ENCODE measurements at places on chromosomes 12 and 14.
A peak's percentile ranks its signal among the peaks of the same experiment; 100 is the strongest.

GRCh38 chr14:48936849-48937248 is 649.3 kb downstream of the RPS29 start:
- DNase-seq: no peak

DNA sequence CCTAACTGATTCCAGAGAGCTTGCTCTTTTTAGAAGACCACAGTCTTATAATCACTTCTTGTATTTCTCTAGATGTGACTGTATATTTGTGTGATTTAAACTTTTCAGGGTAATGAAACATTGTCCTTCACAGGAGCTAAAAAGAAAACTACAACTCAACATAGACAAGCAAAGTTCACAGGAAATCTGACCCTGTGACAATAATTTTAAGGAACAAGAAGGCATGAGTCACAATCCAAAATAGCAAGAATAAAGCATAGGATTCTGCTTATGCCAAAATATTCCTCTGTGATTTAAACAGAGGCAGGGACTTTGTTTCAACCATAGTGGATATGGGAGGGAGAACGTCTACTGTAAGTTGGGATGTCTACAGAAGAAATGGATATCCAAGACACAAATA is 44.3 kb downstream of the GPR65 start:
- no peak for DNase-seq

GRCh38 chr14:102907980-102908730 is 14.3 kb upstream of the AMN start:
- no peak for DNase-seq

GRCh38 chr14:93050761-93051160 is 65.0 kb downstream of the ITPK1 start:
- DNase-seq: no peak

DNA sequence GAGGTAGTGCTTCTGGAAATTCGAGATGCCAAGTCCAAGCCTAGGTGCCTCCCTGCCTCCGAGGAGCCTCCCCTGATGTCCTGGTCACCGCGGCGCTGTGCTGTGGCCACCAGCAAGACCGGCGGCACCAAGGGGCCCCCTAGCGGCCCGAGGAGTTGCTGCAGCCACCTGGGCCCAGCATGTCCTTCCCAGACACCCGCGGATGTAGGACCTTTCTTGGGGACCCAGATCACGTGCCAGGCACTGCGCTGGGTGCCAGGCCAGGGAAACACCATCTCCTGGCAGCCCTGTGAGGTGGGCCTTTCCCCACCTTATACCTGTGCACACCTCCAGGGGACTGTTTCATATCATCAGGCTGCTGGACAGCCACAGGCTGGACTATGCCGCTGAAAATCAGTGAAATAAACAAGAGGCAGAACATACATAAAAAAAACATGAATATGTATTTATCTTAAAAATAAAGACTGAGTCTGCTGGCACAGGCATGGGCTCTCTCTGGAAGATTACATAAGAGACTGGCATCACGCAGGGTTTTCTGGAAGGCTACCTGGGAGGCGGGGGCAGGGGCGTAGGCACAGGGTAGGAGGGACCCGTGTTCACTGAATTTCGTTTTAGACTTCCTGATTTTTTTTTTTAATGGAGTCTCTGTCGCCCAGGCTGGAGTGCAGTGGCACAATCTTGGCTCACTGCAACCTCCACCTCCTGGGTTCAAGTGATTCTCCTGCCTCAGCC is 15.9 kb upstream of the HHIPL1 start:
- DNase-seq: peak; percentile 42

DNA sequence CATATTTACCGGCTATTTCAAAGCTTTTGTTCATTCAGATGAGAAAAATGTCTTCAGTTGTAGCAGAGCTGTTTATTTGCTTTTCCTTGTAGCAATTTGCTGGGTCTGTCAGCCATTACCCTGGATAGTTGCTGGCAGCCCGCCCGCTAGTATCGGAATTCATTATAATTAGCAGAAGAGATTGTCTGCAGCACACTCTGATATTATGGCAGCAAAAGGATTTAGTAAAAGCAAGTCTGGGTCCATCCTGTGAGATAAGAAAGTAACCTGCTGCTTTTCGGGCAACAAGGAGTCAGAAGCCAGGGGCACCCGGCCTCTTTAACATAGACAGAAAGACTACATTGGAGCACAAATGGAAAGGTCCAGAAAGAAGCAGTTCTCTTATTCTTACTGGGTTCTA is 6.1 kb upstream of the SLC35E3 start:
- no peak for DNase-seq

- DNase-seq: no peak
Measured at GRCh38 chr14:67487937-67488893, at the start of gene TMEM229B. Gene TMEM229B (minus strand): TSS chr14:67488721. CDS start chr14:67473923, 14,798 bp downstream.

GRCh38 chr12:63090716-63091115 is 60.3 kb downstream of the AVPR1A start:
- DNase-seq: no peak

DNA sequence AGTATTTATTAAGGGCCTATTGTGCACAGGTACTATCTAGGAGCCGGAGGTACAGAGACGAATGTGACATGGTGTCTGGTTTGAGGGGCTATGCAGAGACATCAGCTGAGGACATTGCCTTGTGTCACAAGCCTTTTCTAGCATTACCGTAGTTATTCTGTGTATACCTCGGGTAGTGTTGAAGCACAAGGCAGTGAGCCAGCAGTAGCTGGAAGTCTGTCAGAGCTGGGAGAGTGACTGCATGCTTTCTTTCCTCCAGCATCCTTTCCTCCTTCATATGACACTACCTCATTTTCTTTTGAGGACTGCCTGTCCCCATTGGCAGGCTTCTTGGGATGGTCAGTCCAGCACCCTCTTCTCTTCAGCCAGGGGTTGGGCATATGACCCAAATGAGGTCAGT is 77.0 kb downstream of the POLR3B start:
- DNase-seq: no peak

DNA sequence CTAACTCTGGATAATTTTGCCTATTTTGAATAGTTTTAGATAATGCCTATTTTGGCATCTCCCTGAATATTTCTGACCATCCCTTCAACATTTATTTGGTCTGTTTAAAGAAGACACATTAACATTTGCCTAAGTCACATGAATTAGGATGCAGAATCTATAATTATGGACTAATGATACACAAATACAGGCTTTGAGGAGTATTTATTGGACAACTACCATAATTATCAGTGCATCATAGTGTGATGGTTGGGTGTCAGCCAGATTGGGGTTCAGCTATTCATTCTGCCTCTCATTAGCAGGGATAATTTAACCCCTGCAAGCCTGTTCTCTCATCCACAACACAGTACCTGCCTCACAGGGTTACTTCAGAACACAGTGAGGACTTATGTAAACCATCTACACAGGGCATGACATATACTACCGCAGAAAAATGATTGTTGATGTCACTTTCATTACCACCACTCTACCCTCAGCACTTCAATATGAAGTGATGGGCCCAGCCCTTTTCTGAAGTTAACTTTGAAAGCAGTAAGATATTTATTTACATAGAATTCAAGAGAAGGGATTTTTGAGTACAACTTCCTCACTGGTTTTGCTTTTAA is 14.4 kb downstream of the PRKCH start:
- DNase-seq: no peak

GRCh38 chr14:73381380-73382013 is 76.8 kb downstream of the NUMB start:
- DNase-seq: no peak

GRCh38 chr14:22502551-22502950 is 86.5 kb downstream of the DAD1 start:
- DNase-seq: no peak

DNA sequence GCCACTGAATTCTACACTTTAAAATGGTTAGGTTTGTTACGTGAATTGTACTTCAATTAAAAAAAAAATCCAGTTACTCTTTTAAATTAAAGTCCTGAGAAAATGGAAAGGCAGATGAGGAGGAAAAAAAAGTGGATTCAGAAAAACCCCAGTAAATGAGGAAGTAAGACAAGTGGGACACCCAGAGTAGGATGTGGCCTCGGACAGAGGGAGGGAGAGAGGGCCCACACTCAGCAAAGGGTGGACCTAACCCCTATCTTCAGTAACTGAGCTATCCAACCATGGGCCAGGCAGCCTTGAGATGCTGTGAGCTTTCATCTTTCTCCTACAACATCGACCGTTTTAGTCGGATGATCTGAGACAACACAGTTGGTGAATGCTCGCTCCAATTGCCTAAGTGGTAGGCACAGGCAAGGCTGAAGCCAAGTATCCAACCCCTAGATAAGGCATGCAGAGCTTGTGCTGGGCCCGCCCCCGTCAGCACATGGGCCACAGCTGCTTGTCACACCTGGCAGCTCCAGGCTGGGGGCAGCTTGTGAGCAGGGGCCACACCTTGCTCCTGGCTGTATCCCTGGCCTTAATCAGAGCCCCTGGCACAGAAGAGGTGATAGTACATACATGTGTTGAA is 142.1 kb downstream of the TTC7B start:
- DNase-seq: no peak

GRCh38 chr12:69671597-69671996 is 27.5 kb downstream of the BEST3 start:
- no peak for DNase-seq

DNA sequence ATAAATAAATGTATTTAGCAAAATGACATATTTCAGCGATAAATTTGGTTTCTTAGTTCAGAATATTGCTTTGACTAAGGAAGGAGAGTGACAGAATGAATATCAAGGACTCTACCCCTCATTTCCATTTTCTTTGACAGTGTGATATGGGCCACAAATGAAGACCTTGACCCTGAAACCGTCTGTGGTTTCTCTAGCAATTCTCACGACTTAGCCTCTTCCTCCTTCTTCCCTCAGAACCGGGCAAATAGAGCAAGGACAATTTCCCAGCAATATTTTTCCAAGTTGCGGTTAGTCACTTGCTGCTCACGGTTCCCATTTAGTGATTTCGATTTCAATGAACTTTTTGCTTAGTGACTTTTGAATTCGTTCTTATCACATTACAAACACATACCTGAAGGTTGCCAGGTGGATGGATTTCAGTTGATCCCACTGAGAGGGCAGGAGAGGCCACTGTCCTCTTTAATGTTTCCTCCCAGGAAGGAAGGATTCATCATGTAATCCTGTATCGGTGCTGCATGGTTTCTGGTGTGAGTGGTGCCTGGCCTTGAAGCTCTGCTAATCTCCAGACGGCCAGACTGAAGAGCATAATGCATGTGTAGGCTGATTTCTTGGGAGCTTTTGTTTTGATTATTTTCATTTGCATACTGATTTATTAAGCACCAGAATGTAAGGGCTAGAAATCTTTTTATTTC is 77.6 kb downstream of the CHST11 start:
- no peak for DNase-seq

- DNase-seq: no peak
Measured at GRCh38 chr14:56808383-56809269, 1.7 kb downstream of the OTX2 start.

DNA sequence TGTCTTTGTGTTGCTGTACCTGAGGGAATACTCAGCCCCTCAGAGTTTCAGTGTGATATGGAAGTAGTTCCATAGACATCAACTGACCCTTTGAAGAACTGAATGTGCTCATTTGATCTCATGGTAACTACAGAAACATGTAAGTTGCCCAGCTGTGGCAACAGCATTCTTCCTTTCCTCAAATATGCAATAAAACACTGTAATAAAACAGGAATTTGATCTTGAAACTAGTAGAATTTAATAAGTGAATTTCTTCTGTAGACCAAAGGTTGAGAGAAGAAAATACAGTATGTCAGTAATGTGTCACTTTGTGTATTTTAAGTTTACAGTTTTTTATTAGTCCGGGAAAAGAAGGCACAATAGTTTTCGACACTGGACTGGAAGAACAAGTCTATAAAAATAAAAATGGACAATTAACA is 31.9 kb downstream of the KCTD10 start:
- DNase-seq: no peak

- DNase-seq: no peak
Measured at GRCh38 chr12:133220521-133220920, 15.2 kb downstream of the ANHX start.

Data from NT2/D1 (cell line).